ENCODE measurements at places on chromosomes 4 and X. TPM values are rescaled to one million over a fixed set of nuclear protein-coding genes. Genes with fewer than 3 reads are reported as not detected.
A peak's percentile ranks its signal among the peaks of the same experiment; 100 is the strongest.

The PPP1R2C gene
- total RNA-seq: not detected

The LANCL3 gene
- 0.02 TPM for total RNA-seq

The CETN2 gene
- total RNA-seq: 31.8 TPM

The MAGEB2 gene
- 60.3 TPM for total RNA-seq

The SSX4B gene
- total RNA-seq: not detected

The HAUS7 gene
- 27.3 TPM for total RNA-seq

GRCh38 chr4:2750719-2751605, 5.2 kb downstream of the TNIP2 start:
- DNase-seq: no peak

DNA sequence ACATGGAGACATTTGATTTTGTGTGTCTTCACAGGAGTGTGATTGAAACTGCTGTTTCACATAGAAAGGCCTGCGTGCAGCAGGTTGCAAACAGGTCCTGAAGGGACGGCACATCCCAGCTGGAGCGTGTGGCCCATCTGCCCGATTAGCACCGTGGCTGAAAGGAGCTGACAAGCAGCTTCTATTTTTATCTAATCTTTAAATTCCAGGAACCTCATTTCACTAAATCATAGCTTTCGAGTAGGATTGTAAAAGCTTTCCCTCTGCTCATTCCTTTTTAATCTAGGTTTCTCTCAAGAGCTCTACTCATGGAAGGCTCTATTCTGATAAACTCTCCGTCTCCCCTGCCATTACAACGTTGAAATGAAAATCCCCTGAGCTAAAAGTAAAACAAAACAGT, 106.8 kb downstream of the FSTL5 start:
- DNase-seq: no peak

GRCh38 chrX:136266828-136267227, 15.6 kb upstream of the MAP7D3 start:
- no peak for DNase-seq

DNA sequence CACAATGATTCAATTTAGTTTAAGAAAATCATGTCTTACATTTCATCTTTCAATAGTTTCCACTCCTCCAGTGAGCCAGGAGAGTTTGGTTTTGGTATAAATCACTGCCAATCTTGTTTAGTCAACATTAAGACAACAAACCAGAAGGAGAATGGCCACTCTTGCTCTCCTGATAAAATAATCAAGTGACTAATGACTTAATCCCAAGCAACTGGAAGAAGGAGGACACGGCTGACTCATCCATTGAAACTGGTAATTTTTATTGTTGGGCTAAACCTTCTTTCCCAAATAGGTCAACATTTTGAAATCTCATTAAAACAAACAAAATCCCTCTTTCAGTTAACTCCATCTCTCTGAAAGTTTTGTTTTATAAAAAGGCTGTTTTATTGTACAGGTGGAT, 230.2 kb downstream of the CLCN4 start:
- no peak for DNase-seq

DNA sequence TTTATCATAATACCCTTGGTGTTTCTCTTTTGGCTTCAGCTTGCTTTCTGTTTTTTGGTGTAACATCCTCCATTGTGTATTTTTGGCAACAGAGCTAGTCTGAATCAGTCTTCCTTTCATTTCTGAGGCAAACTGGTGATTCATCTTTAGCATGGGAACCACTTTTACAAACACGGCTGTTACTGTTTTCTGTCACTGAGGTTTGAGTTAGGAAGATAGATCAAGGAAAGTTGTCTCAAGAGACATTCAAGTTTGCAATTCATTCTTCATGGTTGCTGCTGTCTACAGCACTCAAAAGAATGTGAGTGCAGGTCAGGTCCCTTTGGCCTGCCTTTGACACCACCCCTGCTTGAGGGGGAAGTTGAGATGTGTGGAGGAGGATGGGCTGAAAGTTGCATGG, 36.3 kb downstream of the IL21 start:
- no peak for DNase-seq

DNA sequence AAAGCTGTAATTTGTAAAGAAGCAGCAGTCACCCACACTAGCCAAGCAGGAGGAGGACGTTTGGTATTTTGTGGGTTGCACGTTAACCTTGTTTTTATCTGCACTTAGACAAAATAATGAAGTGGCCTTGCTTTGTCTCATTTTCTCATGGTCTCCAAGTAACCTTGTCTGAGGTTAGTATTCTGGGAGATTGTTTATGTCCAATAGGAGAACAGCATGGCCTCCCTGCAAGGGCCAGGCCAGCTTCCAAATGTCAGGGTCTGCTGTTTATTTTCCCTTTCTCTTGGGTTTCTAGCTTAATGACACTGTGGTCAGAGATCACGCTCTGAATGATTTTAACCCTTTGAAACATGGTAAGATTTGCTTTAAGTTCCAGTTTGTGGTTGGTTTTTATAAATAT, 29.9 kb downstream of the PNMA6E start:
- DNase-seq: no peak

DNA sequence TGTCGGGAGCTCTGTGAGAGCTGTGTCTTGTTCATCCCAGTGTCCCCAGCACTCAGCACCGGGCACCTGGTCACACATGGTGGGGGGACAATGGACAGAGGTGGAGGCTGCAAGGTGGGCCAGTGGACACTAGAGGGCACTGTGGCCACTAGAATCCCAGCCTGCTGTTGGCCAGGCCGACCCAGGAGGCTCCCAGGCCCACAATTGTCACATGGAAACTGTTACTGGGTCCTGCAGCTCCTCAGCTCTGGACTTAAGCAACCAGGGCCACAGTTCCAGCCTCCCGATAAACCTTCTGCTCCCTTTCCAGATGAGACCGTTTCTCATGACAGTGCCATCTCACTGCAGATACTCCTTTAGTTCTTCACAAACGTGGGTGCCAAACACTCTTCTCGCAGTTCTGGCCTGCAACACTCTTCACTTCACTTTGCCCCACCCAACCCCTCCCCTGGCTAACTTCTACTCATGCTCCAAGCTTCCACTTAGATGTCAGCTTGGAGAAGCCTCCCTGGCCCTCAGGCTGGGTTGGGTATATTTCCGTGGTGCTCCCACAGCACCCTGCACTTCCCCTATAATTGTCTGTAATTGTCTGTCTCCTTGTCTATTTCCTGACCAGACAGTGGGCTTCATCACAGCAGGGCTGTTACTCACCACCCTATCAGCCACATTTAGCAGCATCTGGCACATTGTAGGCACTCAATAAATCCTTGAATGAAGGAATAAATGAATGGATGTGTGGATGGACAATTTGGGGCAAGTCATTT, 3.5 kb upstream of the IQSEC2 start:
- peak; percentile 37 for DNase-seq

GRCh38 chrX:123173833-123174232, 10.2 kb upstream of the GRIA3 start:
- DNase-seq: no peak

- DNase-seq: no peak
Observed at GRCh38 chr4:184464759-184465454, 9.4 kb downstream of the IRF2 start.

GRCh38 chr4:51842167-51842553, 793 bp upstream of the DCUN1D4 start:
- DNase-seq: no peak

DNA sequence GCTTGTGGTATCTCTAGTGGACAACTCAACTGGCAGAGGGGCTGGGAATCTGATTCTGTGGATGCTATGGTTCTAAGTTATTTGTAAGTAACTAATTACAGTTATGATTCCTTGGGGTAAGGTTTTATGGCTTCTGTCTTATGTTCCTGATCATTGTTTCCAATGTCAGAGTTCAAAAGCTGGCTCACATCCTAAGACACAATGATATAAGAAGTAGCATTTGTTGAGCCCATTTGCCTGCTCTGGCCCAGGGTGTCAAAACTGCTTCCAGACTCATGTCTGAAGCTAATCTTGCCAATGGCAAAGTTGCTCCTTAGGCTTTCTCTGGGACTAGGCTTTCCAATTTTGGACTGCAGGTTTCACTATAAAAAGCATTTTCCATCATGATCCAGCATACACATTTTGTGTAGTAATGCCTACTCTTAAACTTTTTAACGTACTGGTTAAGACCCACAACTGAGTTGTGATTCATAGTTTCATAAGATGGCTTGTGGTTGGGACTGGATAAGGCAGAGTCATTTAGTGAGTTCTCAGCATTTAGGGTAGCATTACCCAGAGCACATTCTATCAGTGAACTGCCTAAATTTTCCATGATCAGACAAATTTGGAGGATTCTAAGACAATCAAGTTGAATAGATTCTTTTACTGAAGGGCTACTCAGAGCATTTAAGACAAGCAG, 50.0 kb downstream of the CCNI start:
- DNase-seq: no peak

All from NCI-H460 (cell line).